ENCODE measurements at places on chromosomes 3 and 15.

- no peak for DNase-seq
Observed at GRCh38 chr15:39192351-39192750, 388.5 kb upstream of the THBS1 start.

DNA sequence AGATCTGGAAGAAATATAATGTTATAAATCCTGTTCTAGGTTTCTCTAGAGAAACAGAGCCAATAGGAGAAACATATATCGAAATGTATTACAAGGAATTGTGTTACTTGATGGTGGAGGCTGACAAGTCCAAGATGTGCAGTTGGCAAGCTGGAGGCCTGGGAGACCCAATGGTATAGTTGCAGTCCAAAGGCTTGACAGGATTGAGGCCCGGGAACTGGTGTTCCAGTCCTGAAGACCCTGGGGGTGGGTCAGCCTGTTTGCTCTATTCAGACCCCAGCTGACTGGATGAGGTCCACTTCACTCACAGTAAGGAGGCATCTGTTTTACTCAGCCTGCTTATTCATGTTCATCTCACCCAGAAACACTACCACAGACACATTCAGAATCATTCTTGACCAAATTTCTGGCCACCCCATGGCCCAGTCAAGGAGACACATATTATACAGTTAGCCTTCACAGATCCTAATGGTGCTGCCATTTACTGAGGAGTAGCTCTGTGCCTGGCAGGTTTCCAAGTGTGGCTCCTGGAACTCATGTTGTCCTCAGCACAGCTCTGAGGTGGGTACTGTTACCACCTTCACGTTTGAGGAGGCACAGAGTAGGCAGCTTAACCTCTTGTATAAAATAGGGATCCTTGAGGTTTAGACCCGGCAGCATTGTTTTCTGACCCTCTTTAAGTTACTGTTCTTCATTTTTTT is 3.7 kb downstream of the TRAK1 start:
- DNase-seq, result no peak

DNA sequence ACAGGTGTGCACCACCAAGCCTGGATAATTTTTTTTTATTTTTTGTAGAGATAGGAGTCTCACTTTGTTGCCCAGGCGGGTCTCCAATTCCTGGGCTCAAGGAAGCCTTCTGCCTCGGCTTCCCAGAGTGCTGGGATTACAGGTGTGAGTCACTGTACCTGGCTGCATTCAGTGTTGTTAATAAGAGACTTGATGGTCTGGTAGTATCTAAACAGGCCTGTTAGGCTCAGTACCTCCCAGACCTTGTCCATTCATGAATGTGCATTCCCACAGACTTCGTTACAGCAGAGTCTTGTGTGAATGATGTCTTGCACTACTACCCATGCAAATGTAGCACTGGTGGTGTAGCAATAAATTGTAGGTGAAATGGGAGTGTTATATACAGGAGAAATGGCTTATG is 17.7 kb downstream of the CMTM8 start:
- DNase-seq, result no peak

GRCh38 chr3:175670557-175670956 is 811.4 kb downstream of the NAALADL2 start:
- no peak for DNase-seq

DNA sequence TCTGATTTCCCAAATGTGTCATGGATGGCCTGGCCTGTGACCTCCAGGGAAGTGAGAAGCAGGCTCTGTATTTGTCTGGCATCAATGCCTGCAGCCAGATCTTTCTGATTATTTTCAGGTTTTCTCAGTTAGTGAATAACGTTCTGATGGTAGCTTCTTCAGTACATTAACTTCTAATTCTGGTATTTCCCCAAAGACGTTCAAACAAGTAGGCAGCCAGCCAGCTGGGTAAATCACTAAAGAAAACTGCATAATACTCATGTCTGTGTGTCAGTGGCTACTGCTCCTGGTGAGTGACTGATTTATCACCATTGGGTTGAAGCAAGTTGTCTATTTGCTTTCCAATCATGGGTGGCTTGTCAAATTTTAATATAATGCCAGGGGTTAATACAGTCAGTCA is 162.6 kb upstream of the PFN2 start:
- DNase-seq, result no peak
